GM19239 (cell line): ENCODE measurements at places on chromosomes 2 and 18.

GRCh38 chr2:119062652-119063051 lies 95.9 kb downstream of the C1QL2 start:
- no peak for DNase-seq

- no peak for DNase-seq
These were observed 24.5 kb downstream of the MYO3B start for GRCh38 chr2:170202437-170202836.

GRCh38 chr18:24126155-24126961 lies 12.5 kb upstream of the CABYR start:
- no peak for DNase-seq

GRCh38 chr2:227871375-227871791 lies at the start of gene DAW1:
DAW1 (plus strand) TSS chr2:227871631; CDS start chr2:227871690, 59 bp downstream.
- no peak for DNase-seq

GRCh38 chr18:27094621-27095020 lies 90.5 kb downstream of the CHST9 start:
- no peak for DNase-seq

DNA sequence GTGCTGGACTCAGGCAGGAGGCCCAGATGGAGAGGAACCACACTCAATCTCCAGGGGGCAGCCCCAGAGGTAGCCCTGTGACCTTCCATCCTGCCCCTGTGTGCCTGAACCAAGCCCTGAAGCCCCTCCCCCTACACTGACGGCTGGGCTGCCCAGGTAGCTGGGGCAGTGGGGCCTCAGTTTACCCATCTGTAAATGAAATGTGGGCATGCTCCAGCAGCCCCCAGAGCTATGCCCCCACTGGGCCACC lies 15.8 kb downstream of the CROCC2 start:
- no peak for DNase-seq

- no peak for DNase-seq
These were observed 56.0 kb downstream of the ATIC start for GRCh38 chr2:215367662-215368492.

GRCh38 chr2:153100151-153100550 lies 378.4 kb downstream of the RPRM start:
- DNase-seq, result no peak

GRCh38 chr18:51361130-51361860 lies 163.8 kb upstream of the MEX3C start:
- DNase-seq, result peak; percentile 4

DNA sequence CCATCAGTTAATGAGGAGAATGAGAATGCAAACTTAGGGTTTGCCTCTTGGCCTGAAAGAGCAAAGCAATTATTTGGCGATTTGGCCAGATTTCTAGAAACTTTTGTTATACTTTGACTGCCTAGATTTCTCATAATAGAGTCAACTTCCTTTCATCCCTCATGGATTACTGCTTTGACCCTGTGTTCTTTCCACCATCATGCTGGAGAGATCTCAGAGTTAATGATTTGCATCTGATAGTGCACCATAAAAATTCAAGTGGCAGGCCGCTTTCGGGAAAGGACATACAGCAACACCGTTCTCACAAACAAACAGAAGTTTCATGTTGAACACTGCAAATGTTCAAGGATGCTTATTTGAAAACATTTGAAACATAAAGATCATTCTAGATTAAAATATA lies 143.7 kb upstream of the ZFP36L2 start:
- DNase-seq, result no peak

- peak; percentile 58 for DNase-seq
These were observed 120.5 kb upstream of the CXCR4 start for GRCh38 chr2:136238286-136239078.

DNA sequence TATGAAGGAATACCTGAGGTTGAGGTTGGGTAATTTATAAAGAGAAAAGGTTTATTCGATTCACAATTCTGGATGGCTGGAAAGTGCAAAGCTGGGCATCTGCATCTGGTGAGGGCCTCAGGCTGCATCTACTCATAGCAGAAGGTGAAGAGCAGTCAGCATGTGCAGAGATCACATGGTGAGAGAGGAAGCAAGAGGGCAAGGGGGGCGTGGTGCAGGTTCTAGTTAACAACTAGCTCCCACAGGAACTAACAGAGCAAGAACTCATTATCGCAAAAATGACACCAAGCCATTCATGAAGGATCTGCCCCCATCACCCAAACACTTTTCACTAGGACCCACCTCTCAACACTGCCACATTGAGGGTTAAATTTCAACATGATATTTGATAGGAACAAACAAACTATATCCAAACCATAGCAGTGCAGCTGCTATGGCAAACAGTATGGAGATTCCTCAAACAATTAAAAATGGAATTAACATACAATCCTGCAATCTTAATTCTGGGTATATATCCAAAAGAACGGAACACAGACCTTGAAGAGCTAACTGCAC lies 72.8 kb upstream of the LDLRAD4 start:
- no peak for DNase-seq

GRCh38 chr2:26430826-26431225 lies 29.1 kb downstream of the DRC1 start:
- no peak for DNase-seq

- no peak for DNase-seq
These were observed 23.5 kb upstream of the KLF11 start for GRCh38 chr2:10019602-10020400.

- DNase-seq, result no peak
These were observed 72.8 kb downstream of the SFXN5 start for GRCh38 chr2:72998724-72999123.

GRCh38 chr18:10432781-10433180 lies 21.7 kb upstream of the APCDD1 start:
- no peak for DNase-seq

GRCh38 chr2:236503100-236503499 lies 66.5 kb upstream of the ACKR3 start:
- no peak for DNase-seq
